ENCODE measurements at places on chromosomes 2 and 18.

DNA sequence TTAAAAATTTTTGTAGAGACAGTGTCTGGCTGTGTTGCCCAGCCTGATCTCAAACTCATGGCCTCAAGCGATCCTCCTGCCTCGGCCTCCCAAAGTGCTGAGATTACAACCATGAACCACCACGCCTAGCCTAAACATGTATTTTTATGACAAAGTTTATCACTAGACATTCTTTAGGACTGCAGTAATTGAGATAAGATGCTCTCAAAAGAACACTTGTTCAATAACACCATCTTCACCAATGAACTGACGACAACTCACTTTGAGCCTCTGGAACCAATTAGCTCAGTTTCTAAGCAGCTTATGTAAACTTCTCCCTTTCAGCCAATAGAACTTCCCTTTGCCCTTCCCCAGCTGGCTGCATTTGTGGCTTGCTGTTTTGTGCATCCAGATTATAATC lies 15.3 kb upstream of the PPP4R1 start:
- DNase-seq = no peak

DNA sequence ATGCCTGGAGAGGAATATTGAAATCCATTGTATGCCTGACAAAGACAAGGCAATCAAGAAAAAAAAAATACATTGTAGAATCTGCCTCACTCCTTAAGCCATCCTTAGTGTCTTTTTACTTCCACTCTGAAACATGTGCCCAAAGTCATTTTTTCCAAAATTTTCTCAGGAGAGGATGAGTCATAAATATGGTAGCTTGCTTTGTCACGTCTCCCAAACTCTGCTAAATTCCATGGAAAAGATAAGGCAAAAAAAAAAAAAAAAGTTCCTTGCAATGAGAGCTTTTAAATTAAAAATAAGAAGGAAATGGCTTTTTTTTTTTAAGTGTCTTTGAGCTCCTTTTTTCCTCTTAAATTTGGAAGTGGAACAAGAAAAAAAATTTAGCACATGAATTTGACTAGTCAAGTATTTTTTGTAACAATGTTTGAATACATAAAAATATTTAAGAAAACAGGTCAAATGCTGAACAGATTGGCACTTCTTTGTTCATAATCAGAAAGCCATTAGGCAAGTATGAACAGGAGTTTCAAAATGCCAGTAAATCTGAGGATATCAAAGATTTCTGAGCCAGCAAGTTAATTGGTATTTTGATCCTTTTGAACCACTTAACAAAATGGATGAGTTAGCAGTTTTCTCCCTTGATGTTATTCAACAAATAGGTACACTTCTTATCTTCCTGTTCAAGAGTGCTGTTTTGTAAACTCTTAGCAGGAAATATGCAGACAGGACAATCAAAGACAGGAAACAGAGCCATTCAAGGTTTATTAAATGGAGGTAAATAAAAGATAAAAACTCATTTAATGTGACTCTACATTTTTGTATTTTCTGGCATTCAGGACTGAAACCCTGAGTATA lies 247.3 kb upstream of the SP5 start:
- DNase-seq = no peak

DNA sequence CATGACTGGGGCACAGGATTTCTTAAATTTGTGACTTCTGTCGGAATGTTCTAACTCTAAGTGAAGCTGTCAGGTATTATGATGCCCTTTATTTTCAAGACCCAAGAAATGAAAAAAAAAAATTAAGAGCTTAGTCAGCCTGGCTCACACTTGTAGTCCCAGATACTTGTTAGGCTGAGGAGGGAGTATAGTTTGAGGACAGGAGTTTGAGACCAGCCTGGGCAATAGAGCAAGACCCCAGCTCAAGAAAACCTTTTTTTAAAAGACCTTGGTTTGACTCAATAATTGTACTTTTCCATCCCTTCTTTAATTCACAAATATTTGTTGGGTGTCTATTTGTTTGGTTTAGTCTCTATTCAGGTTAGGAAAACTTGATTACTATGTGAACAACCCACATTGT lies 310.0 kb downstream of the STK39 start:
- no peak for DNase-seq

DNA sequence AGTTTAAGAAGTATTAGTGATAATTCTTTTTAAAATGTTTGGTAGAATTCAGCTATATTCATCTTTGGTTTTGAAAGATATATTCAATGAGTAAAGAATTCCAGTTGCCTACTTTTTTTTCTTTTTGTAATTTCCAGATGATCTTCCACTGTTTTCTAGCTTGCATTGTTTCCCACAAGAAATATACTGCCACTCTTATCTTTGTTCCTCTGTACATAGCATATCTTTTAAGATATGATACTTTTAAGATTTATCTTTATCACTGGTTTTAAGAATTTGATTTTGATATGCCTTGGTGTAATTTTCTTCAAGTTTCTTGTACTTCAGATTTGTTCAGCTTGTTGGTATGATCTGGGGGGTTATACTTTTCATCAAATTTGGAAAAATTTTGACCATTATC lies 374.4 kb downstream of the PLCL1 start:
- DNase-seq = no peak

GRCh38 chr2:43265001-43265400 lies 38.6 kb upstream of the ZFP36L2 start:
- DNase-seq = no peak
